ENCODE measurements at places on chromosomes 3 and 15.

DNA sequence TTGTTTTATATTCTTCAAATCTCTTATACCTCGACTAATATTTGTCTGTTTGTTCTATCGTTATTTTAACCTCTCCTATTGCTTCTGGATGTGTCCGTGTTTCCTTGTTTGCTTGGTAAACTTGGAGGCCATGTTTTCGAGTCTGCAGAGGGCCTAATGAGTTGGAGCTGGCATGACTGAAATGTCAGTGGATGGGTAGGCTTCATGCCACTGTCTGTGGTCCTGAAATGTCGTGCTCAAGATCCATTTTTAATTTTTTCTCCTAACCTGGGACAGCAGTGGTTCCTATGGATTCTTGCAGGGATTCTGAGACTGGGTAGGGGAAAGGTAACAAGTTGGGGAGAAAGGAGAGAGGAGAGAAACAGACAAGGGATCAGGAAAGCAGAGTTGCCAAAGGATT lies 18.8 kb upstream of the GASK1A start:
- no peak for DNase-seq

GRCh38 chr15:71748293-71748718 lies 62.0 kb upstream of the NR2E3 start:
- no peak for DNase-seq

- no peak for DNase-seq
These were observed 52.9 kb downstream of the BSN start for GRCh38 chr3:49607105-49607591.

GRCh38 chr3:64138656-64139375 lies 86.5 kb downstream of the PRICKLE2 start:
- no peak for DNase-seq

GRCh38 chr15:66454143-66454542 lies 43.4 kb downstream of the SNAPC5 start:
- DNase-seq: no peak

- DNase-seq: no peak
These were observed 531 bp upstream of the MAP1A start for GRCh38 chr15:43516801-43517353.

DNA sequence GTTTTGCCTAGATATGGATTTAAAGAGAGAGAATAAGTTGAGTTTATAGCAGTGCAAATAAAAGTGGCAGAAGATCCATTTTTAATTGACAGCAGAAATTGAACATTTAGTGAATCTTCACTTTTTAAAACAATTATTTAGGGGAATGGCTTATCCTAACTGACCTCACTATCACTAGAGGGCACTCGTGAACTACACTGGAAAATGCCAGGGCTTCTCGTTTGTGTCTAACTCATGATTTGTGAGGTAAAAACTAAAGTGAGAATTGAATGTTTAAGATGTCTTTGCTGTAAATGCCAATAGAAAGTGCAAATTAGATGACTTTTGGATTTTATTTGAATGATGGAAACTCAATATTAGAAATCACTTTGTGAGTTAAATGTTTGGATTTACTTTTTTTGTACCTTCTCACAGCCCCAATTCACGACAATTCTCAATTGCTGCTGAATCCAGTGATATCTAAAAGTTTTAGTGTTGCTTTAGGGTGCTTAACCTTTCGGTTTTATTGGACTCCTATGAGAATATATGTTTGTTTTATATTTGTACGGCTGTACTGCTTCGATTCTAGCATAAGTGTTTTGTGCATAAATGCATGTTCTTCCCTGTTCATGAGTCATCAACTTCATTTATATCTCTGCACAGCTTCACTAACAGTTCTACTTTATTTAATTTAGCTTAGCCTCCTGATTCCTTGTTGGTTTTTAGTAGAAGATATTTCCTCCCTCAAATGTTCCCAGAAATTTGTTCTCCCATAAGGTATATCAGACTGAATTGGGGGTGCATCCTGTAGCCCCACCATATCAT lies 462.1 kb downstream of the MFSD1 start:
- peak; percentile 40 for DNase-seq

DNA sequence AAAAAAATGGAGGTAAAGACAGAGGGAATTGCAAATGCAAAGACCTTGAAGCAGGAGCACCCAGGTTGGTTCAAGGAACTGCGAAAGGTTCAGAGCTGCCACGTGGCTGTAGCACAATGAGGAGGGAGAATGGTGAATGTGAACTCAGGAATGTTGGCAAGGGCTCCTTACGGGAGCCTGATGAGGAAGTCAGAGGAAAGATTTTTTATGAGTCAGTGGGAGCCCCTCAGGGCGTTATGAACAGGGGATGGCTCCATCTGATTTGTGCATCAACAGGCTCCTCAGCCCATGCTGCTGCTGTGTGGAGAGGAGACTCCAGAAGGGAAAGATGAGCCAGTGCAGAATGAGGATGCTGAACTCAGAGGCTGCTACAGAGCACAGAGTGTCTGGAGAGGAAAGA lies 194.4 kb downstream of the ARRDC4 start:
- no peak for DNase-seq

DNA sequence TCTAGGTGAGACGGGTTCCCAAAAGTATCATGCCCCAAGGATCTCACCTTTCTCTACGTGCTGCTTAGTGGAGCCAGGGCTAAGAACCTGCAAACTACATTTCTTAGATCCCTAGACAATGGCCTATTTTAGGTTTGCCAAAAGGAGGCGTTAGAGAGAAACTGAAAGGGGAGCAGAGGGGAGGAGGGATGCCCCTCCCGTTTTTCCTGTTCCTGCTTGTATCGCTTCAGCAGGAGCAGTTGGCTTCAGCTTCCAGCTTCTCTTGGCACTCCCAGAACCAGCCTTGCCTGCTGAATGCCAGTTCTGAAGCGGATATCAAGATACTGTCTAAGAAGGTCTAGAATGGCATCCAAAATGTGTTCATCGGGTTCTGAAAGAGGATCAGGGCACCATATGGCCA lies 58.4 kb upstream of the ABHD17C start:
- no peak for DNase-seq

DNA sequence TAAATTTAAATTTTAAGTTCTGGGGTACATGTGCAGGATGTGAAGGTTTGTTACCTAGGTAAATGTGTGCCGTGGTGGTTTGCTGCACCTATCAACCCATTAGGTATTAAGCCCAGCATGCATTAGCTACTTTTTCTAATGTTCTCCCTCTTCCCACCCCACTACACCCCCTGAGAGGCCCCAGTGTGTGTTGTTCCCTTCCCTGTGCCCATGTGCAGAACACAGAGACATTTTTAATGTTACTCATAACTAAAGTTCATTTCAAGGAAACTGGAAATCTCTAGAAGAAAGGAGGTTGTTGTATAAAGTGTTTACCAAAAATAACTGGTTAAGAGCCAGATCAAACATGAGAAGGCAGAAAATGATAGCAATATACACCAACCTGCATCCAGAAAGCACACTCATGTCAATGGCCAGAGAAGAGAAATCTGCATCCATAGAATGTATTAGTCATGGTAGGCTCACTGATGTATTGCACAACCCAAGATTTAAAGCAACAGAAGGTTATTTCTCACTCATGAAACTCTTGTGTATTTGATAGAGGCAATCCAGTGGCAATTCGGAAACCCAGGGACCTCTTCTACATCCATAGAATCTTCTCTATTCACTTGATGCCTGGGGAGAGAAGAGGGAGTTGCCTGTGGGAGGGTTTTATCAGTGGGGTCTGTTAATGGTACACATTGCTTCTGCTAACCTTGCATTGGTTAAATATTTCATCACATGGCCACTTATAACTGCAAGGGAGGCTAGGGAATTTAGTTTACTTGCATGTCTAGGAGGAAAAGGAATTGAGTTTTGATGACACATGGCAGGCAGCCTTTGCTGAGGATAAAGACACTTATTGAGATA lies 321.9 kb upstream of the RASGRP1 start:
- DNase-seq: no peak

GRCh38 chr3:185561958-185562357 lies 9.6 kb upstream of the LIPH start:
- DNase-seq: peak; percentile 73

DNA sequence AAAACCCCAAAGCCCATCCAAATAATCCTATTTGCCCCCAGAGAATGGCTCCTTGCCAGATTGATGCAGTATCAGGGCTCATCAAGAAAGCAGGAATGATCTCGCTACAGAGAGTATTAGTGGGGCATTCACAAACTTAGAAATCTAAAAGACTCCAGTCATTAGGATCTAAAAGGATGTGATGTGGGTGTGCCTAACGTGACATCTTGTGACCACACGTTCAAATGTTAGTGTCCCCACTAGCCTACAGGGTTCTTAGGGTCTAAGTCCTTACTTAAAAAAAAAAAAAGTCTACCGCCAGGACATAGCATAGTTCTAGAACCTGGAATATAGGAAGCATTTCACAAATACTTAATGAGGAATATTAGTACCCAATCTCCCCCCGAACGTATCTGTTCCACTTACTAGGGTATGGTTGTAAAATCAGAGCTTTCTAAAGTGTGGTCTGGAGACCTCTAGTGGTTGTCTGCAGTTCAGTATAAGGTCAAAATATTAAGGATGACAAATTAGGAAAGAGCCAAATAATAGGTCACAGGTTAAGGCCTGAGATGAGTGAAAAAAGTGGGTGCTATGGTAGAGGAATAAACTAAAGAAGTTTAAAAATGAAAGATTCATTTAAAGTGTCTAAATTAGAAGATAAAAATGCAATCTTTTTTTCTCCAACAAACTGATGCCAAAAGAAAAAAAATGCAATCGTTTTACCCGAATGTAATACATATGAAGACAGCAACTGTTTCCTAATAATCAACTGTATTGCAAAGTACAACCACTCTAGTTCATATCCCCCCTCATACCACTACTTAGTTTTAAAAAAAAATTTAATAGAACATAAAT lies 4.2 kb upstream of the CHRM5 start:
- peak; percentile 60 for DNase-seq

- DNase-seq: no peak
These were observed 53.4 kb downstream of the OXSM start for GRCh38 chr3:25843332-25843731.

- no peak for DNase-seq
These were observed 143.2 kb downstream of the P2RY1 start for GRCh38 chr3:152978152-152978551.

Measured in hematopoietic multipotent progenitor cell treated with erythropoietin and hydrocortisone succinate and interleukin-3 and kit ligand, for 8 days (in vitro differentiated cells).